ENCODE measurements at places on chromosomes 1 and 21.

- no peak for DNase-seq
Measured at GRCh38 chr1:66770694-66771093, 18.4 kb downstream of the DYNLT5 start.

GRCh38 chr1:169750041-169750440 is 16.2 kb upstream of the SELE start:
- DNase-seq = no peak

GRCh38 chr1:248814351-248814750 is 11.4 kb downstream of the SH3BP5L start:
- no peak for DNase-seq

- DNase-seq = no peak
Measured at GRCh38 chr1:195899762-195900352, 708.4 kb downstream of the KCNT2 start.

DNA sequence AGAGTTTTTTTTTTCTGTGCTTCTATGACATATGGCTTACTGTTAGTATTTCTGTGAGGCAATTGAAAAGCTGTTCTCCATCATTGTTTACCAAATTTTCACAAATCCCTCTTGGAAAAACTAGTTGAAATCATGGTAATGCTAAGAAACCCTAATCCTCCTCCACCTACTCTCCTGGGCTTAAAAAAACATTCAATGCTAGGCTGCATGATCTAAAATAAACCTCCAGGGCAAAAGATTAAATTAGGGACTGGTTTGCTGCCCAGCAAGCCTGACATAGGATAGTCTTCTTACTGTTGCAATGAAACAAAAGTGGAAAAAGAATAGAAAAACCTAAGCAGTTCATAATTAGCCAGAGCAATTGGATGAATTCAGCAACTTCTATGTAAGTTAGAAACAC is 16.1 kb downstream of the C1orf52 start:
- DNase-seq = no peak

DNA sequence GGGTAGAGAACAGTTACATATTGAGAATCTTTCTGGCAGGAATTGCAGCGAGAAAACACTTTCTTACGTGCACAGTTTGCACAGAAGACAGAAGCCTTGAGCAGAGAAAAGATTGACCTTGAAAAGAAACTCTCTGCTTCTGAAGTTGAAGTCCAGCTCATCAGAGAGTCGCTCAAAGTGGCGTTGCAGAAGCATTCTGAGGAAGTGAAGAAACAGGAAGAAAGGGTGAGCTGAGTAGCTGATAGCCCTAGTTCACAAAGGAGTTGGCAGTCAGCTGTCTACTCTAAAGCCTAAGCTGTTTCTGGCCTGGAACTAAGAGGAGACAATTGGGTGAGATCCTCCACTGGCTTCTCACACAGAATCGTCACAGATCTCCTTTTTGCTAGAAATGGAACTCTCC is 20.3 kb upstream of the SH3BGRL3 start:
- no peak for DNase-seq

GRCh38 chr21:36059823-36060158 is 535 bp downstream of the SETD4 start:
- DNase-seq = no peak

DNA sequence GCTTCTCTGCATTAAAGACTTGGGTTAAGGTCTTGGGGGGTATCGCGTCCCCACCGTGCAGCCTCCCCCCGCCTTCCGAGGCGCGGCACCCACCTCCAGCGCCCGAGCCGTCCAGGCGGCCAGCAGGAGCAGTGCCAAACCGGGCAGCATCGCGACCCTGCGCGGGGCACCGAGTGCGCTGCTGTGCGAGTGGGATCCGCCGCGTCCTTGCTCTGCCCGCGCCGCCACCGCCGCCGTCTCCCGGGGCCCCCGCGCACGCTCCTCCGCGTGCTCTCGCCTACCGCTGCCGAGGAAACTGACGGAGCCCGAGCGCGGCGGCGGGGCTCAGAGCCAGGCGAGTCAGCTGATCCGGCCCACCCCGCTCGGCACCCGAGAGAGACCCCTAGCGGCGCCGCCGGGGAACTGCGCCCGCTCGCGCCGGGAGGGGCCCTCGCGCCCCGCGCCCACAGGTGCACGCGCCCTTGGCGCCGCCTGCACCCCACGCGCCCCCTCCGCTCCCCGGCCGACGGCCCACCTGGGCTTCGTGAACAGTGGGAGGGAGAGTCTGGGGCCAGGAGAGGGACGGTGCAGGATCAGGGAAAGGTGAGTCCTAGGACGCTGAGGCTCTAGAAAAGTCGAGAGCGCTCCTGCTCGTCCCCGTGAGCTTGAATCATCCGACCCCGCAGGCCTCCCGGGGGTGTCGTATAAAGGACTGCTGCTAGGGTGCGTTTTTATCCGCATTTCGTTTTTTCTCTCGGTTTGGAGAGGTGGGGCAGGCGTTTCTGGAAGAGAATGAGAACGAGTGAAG is at the start of gene APP:
Gene APP, minus strand, starts transcription at position 300 of the 787 bp plus-strand sequence. Its CDS starts 150 bp downstream, at position 150.
- peak; percentile 91 for DNase-seq

DNA sequence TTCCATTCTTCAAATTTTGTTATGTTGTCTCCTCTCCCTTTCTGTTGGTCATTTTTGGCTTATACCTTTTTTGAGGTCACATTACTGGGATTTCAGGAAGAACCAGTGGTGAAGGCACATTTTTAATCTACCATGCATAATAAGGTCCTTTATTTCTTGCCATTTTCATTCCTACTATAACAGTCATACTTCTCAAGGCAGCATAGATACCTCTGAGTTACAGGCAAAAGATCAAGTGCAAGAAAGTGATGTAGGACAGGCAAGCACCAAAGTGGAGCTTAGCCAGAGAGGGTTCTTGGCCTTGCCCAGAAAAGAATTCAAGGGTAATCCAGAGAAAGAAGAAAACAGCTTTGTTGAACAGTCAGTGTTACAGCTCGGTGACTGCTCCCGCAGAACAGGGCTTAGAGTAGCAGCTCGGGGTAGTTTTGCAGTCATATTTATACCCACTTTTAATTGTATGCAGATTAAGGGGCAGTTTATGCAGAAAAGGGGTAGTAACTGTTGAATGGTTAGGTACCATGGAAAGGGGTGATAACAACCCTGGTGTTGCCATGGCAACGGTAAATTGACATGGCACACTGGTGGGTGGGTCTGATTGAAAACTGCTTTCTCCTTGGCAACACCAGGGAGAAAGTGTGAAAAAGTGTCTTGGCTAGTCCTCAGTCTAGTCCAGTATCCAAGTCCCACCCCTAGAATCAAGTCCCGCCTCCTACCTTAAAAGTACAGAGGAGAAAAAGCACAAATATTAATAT is 39.6 kb upstream of the DOCK7 start:
- no peak for DNase-seq

DNA sequence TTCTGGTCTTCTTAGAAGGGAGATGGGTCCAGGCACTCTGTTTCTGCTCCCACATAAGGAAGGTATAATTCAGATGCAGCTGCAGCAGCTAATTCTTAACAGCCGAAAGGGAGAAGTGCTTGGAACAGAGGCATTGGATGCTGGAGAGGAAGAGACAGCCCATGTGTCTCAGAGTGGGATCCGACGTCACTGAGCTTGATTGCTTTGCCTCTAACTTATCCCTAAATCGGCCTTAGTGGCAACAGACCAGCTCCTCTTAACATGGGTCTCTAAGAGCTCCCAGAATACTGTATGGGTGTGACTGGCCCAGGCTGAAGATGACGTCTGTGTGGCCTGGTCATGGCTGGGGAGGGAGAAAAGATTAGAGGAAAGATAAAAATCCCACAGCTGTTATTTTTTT is 40.7 kb upstream of the KCND3 start:
- no peak for DNase-seq

- peak; percentile 16 for DNase-seq
Measured at GRCh38 chr1:228982637-228983036, 247.4 kb downstream of the RHOU start.

DNA sequence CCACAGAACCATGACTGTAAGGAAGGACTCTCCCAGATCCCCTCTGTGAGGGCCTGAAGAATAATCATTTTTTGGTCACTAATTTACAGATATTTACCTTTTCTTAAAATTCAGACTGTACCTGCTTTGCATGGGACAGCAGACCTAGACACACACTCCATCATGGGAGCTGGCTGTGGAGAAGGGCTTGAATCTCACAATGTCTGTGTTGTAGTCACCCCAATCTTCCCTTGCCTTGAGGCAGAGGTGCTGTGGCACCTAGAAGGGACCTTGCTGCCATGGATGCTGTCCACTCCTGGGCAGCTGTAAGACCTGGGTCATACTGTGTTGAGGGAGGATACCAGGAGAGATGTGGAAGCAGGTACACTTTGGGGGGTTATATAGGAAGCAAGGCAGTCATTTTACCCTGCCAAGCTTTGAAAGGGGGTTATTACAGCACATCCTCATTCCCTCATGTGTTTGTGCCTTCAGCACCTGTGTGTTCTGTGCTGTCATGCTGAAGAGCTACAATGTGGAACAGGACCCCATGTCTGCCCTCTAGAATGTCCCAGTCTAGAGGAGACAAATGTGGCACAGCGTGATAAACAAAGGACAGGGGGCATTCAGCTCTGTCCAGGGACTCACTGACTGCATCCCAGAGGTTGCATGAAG is 27.1 kb downstream of the TRAF5 start:
- DNase-seq = no peak

GRCh38 chr21:43884012-43884860 is 19.2 kb downstream of the AGPAT3 start:
- no peak for DNase-seq

DNA sequence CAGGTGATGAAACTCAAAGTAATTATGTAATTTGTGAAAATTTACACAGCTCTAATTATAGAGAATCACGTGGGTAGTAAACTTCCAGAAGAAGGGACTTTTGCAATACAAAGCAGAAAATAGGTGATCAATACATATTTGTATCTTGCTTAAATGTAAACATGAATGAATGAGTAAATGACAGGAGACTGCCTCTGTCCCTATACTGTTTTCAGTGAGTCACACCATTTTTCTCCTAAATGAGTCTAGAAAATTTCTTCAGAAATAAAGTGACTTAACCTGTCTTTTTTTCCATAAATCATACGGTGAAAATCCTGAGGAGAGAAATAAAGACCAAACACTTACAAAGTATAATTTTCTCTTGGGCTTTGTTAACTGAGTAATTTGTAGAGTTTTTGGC is 11.9 kb downstream of the RAP1A start:
- DNase-seq = no peak

DNA sequence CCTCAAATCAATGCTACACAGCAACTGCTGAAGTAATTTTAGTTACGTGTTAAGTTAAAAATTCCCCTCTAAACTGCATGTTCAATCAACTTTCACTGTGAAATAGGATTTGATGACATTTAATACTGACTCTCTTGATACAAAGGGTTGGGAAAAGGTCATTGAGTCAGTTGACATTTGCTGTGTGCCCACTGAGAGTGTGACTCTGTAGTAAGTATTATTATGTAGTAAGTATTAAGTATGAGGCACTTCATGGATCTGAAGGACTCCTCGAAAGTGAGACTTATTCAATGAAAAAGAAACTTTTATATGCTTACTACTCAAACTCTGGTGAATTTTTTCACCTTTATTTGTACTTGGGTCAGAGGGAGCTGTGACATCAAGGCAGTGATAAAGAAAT is 83.1 kb upstream of the S1PR1 start:
- DNase-seq = no peak

DNA sequence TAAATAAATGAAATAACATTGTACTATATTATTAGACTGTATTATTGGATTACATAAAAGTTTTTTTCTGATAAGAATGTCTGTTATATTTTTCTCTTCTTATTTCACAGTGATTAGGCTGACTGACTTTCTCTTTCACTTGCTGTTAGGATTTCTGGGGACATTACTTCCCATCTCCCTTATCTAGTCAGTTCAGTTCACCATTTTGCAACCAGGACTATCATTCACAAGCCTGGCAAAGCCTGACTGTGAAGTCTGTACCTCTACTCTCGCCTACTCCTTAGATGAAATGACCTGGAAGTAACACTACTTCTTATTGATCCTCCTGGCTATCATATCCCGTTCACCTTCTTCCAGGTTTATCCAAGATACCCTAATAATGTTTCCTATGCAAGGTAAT is 676.6 kb downstream of the USP25 start:
- no peak for DNase-seq

DNA sequence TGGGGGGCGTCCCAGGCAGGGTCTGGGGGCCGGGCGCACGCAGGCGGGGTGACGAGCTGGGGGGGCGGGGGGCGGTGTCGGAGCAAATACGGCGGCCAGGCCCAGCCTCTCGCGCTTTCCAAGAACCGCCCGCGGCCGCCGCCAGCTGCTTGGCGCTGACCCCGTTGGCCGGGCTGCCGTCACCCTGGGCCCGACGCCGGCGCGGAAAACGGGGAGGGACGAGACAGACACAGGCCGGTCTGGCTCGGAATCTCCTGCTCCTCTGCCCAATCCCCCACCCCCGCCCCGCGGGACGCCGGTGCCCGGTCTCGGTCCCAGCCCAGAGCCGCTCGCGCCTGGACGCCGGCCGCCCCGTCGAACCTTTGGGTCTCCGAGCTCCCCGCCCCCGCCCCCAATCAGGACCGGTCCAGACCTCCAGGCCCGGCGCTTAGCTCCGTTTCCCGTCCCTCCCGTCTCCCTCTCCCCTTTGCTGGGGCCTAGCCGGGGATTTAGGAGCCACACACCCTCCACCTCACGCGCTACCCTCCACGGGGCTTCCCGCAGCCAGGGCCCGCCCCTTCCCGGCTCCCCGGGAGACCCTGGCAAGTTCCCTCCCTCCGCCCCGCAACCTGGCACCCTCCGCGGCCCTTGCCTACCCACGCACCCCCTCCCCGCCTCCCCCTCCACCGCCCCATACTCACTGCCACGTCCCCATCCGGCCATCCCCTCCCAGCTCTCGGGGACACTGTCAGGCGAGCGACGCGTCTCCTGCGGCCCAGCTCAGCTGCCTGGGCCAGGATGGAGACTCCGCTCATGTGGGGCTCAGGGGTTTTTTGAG is 800 bp upstream of the MMP23B start:
- DNase-seq = peak; percentile 83

- DNase-seq = no peak
Measured at GRCh38 chr1:88973520-88974137, 18.8 kb downstream of the KYAT3 start.

DNA sequence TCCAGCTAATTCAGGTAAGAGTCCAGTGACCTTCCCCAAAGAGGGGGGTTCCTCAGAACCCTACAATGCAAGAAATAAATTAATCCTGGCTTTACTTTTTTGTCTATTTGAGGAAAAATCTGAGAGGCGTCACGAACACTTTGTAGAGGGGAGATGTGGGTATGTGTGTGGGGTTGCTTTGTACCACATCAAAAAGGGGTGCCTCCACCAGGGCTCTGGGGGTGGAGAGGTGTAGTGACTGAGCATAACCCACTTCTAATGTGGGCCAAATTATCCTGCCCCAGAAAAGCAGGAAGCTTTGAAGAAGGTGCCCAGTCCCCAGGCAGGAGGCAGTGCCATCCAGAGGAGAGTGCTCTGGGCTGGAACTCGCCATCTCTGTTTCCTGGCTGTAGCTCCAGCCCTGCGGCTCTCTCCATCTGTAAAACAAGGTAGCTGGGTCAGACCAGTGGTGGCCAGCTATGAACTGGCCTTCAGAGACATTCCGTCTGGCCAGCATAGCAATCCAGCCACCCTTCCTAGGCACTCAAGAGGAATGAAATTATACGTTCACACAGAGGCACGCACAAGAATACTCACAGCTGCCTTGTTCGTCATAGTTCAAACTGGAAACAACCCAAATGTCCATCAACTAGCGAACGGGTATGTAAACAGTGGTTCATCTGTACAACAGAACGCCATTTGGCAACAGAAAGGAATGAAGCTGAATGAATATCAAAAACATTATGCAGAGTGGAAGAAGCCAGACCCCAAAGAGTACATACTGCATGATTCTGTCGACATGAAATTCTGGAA is 45.4 kb upstream of the TNFRSF1B start:
- no peak for DNase-seq
